Small intestine (tissue), 16 donors: ENCODE measurements at places on chromosomes 11 and 22.

DNA sequence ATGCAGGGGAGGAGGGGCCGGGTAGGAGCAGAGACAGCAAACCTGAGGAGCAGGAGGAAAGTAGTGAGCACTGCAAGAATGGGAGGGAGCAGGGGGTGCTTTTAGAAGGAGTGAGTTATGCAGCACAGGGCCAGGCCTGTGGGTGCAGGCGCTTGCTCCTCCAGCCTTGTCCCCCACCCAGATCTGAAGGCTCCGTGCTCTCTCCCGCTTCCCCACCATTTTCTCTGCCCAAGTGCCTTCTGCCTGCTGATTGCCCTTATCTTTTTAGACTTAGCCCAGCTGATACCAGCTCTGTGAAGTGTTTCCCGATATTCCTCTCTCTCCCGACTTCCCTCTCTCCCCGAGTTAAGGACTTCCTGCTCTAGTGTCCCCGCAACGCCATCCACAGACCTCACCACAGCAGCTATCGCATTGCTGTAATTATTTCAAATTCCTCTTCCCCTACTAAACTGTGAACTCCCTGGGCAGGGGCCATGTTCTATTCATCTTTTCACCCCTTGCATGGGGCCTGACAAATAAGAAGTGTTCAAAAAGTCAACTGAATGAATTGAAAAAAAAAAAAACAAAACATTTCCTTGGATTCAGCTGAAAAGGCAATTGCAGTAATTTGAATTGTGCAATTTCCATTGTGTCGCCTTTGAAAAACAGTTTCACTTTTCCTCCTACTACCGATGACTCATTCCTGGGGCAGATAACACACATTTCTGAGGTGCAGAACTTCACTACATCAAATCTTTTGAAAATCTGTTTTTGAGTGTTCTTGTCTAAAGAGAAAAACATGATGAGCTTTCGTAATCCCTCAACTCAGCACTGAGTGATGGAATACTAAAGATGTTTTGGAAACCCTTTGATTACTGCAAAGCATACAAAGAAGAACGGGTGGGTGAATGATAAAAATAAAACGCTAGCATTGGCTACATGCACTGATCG, 69.7 kb upstream of the BMAL1 start:
- H3K4me3 ChIP-seq, result peak overlapping the region; percentile 38
- H3K4me1 ChIP-seq, result peaks cover 3% of the 10 kb centered on the region
- DNase-seq, result peak; percentile 89
- no peaks in the 10 kb centered on the region for H3K27me3 ChIP-seq

DNA sequence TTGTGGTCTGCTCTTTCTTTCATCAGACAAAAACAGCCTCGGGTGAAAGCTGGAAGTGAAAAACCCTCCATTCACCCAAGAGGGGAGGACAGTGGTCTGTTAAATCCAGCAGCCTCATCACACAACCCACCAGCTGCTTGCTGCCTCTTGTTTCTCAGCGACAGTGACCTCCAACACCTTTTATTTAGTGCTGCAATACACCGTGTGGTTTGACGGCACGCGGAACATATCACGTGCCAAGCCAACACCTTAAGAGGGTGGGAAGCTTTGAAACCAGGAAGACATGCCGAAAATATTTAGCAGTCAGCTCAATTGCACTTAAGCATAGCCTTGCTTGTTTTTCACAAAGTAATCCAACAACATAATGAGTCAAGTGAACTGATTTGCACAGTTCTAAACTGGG, 39.8 kb upstream of the POGLUT3 start:
- H3K4me3 ChIP-seq, result no peak overlapping the region
- no peaks in the 10 kb centered on the region for H3K36me3 ChIP-seq
- DNase-seq, result peak; percentile 43
- H3K27me3 ChIP-seq, result no peaks in the 10 kb centered on the region
- H3K4me1 ChIP-seq, result no peaks in the 10 kb centered on the region

GRCh38 chr11:78922859-78923625, 348.4 kb upstream of the NARS2 start:
- no peak overlapping the region for H3K27ac ChIP-seq
- H3K4me1 ChIP-seq, result no peaks in the 10 kb centered on the region
- H3K27me3 ChIP-seq, result no peaks in the 10 kb centered on the region
- DNase-seq, result no peak

DNA sequence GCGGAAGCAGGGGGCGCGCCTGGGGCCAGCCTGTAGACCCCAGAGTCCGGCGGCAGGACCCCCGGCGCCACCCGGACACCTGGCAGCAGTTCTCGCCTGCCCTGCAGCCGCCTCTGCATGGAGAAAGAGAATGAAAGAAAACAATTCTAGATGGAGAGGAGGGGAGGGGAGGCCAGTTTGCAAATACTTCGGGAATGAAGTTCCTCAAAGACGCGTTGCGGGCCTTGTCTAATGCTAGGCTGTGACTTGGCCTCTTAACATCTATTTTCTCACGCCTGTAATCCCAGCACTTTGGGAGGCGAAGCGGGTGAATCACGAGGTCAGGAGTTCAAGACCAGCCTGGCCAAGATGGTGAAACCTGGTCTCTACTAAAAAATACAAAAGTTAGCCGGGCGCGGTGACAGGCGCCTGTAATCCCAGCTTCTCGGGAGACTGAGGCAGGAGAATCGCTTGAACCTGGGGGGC, 2.1 kb upstream of the BARX2 start:
- no peak for DNase-seq
- H3K27ac ChIP-seq, result no peak overlapping the region
- peak overlapping the region; percentile 40 for H3K4me3 ChIP-seq
- no peaks in the 10 kb centered on the region for H3K4me1 ChIP-seq

GRCh38 chr11:71446942-71447688, 1.1 kb downstream of the DHCR7 start:
- DNase-seq, result peak; percentile 62
- H3K4me3 ChIP-seq, result peak overlapping the region; percentile 64
- H3K27ac ChIP-seq, result peak overlapping the region; percentile 74
- peaks cover 31% of the 10 kb centered on the region for H3K36me3 ChIP-seq
- H3K27me3 ChIP-seq, result no peaks in the 10 kb centered on the region
- peaks cover 4% of the 10 kb centered on the region for H3K4me1 ChIP-seq

- no peaks in the 10 kb centered on the region for H3K4me1 ChIP-seq
- DNase-seq, result no peak
- H3K27me3 ChIP-seq, result no peaks in the 10 kb centered on the region
- no peak overlapping the region for H3K4me3 ChIP-seq
- H3K36me3 ChIP-seq, result no peaks in the 10 kb centered on the region
Measured at GRCh38 chr11:6864438-6864837, 1.6 kb downstream of the OR10A2 start.

DNA sequence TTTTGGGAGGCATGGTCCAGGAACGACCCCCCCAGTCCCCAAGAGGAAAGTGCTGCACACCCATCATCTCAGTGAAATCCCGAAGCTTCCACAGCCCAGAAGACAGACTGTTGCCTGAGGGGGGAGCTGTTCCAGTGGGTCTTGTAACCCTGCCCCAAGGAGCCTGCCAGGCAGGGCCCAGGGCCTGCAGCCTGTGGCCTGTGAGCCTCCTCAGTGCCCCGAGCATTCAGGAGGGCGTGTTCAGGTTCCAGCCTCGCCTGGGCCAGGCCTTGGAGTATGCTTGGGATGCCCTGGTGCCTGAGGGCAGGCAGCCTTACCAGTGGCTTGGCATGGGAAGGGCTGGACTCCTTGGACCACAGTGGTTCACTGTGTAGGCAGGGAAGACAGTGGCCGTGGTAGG, 18.0 kb upstream of the CABP2 start:
- peaks cover 3% of the 10 kb centered on the region for H3K4me1 ChIP-seq
- H3K27me3 ChIP-seq, result no peaks in the 10 kb centered on the region
- H3K4me3 ChIP-seq, result no peak overlapping the region

DNA sequence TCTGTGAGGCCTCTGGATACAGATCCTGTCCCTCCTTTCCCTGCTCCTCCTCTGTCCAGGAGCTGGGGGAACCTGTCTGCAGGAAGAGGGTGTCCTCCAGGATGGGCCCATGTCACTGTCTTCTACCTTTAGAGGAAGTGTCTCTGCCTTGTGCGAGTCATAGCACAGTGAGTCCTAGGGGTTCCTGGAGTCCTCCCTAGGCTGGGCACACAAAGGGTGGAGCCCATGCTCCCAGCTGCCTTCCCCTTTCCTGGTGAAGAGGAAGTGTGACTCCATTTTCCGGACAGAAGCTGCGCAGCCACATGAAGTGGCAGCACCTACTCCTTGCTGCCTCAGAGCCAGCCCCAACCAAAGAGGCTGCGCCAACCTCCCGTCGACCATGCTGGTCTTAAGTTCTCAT, 112.2 kb downstream of the CTTN start:
- H3K4me3 ChIP-seq, result no peak overlapping the region
- no peaks in the 10 kb centered on the region for H3K4me1 ChIP-seq
- no peaks in the 10 kb centered on the region for H3K27me3 ChIP-seq
- DNase-seq, result no peak
- H3K36me3 ChIP-seq, result peaks cover 5% of the 10 kb centered on the region

GRCh38 chr11:47348859-47349258, 3.6 kb downstream of the MYBPC3 start:
- peaks cover 4% of the 10 kb centered on the region for H3K27me3 ChIP-seq
- no peak overlapping the region for H3K4me3 ChIP-seq
- H3K4me1 ChIP-seq, result no peaks in the 10 kb centered on the region
- DNase-seq, result no peak
- H3K36me3 ChIP-seq, result no peaks in the 10 kb centered on the region

DNA sequence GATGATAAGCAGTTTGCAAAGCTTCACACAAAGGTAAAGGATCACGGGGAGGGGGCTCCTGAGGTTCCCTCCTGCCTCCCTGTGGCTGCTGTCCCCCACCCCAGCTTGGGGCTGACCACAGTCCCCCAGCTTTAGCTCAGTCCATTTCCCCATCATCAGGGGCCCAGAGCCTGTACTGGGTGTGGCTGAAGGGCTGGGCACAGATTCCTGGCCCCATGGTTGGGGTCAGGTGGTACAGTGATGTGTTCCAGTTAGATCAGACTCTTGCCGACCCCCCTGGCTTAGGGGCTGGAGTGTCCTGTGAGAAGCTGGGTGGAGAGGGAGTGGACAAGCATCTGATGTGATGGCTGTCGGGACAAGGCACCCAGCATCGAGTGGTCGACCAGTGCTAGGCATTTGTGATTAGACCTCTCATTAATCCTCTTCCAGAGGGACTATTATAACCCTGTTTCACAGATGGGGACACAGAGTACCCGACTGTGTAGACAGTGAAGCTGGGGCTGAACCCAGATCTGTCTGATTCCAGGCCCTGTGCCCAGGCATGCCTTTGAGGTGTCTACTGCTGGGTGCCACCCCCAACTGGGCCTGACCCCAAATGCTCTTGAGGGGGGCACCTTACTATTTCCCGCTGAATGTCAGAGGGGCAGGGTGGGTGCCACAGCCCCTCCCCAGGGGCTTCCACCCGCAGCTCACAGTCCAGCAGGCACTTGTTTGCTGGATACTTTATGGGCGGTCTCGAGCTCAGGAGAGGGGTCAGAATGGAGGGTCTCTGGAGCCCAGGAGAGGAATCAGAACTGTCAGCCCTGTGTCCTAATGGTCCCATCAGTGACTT, 4.3 kb downstream of the SHANK3 start:
- H3K4me3 ChIP-seq, result no peak overlapping the region
- no peak overlapping the region for H3K27ac ChIP-seq
- no peak for DNase-seq
- H3K36me3 ChIP-seq, result peaks cover 2% of the 10 kb centered on the region

- H3K4me1 ChIP-seq, result peaks cover 1% of the 10 kb centered on the region
- H3K36me3 ChIP-seq, result peaks cover 7% of the 10 kb centered on the region
- H3K27me3 ChIP-seq, result no peaks in the 10 kb centered on the region
Measured at GRCh38 chr11:563812-564578, 3.2 kb downstream of the RASSF7 start.

DNA sequence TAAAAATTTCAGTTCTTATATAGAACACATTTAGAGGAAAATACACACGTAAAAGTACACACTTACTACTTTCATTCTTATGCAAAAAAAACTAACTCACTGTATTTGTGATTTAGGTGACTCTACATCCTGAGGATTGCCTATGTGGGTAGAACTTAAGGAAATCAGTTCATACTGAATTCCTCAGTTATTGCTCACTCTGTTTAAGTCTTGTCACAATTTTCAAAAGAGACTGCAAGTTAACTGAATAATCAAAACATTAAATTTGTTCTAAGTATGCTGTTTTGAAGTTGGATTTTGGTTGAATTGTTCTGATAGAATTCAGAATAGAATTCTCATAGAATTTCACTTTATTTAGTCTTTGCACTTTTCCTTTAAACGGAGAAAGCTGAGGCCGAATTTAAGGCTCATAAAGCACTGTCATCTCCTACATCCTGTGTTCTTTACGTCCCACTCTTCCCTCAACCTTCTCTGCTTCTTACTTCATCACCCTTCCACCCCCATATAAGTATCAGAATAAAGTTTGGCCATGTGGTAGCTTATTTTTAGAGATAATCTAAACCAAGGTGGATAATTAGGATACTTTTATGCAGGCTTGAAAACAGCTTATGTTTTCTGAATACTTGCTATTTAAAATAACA, 59.8 kb downstream of the APOL5 start:
- no peaks in the 10 kb centered on the region for H3K4me1 ChIP-seq
- H3K36me3 ChIP-seq, result peaks cover 4% of the 10 kb centered on the region
- no peaks in the 10 kb centered on the region for H3K27me3 ChIP-seq

DNA sequence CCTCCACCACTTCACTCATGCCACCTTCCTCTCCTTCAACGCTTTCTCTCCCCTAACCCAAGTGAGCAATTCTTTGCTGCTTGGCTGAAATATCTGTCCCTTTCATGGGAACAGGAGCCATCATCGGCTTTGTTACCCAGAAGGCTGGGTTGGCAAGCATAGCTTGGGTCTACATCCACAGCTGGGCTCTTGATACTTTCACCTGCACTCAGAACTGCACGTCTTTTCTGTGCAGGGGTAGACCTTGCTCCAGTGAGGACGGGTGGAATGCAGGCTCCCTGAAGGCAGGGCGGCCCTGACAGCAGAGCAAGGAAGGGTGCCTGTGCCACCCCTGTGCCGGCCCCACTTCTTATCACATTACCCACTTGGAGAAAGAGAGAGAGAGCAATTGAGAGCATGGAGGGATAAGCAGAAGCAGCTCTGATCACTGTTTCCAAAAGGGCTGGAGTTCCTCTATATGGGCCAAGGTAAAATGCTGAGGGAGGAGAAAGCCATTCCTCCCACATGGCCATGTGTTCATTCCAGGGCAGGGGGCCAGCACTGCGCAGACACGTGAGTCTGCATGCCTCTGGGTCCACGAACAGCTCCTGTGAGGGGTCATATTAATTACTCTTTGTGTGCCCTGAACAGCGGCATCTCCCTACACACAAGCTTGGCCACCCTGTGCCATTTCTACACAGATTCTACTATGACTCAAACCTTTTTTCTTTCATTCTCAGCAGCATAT, 181.8 kb downstream of the BUD13 start:
- no peak overlapping the region for H3K27ac ChIP-seq
- DNase-seq, result no peak
- no peaks in the 10 kb centered on the region for H3K4me1 ChIP-seq
- no peaks in the 10 kb centered on the region for H3K27me3 ChIP-seq
- H3K36me3 ChIP-seq, result no peaks in the 10 kb centered on the region
